ENCODE measurements at places on chromosomes 2 and 18.

- no peak for DNase-seq
Measured at GRCh38 chr2:9984217-9984739, 32.8 kb downstream of the GRHL1 start.

GRCh38 chr18:39655341-39655740 is 2089.7 kb upstream of the CELF4 start:
- DNase-seq, result no peak

DNA sequence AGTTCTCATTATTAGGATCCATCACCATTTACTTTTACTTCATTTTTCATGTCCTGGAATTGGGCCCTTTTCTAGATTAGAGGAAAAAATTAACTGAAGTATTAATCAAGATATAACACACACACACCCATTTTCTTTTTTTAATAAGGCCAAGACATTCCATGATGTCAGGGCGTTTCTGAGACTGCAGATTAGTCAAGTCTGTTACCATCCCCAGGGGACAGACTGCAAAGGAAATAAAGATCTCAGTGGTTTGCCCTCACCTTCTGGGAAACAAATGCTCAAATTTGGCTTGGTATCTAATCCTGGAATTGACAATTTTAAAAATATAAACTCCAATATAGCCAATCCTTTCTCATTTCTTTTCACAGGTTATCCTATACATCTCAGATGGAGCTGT is 27.4 kb downstream of the RMP24 start:
- DNase-seq, result no peak

GRCh38 chr18:72232644-72233043 is 311.5 kb downstream of the CBLN2 start:
- DNase-seq, result no peak

DNA sequence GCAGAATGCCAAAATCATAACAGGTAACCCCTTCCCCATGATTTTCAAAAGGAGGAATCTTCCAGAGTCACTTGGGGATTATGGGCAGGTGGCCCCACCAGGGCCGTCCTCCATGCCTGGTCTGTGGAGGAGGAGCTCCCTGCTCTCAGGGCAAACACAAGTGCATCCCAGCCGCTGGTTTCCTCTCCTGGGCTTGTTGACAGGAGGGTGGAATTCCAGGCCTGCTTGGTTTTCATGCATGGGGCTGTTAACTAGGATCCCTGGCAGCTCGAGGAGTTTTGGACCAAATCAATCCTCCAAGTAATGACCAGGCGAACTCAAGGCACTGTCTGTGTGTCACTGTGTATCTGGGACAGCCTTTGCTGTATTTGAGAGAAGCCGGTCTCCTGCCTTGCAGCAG is 45.3 kb downstream of the FOSL2 start:
- DNase-seq, result no peak

DNA sequence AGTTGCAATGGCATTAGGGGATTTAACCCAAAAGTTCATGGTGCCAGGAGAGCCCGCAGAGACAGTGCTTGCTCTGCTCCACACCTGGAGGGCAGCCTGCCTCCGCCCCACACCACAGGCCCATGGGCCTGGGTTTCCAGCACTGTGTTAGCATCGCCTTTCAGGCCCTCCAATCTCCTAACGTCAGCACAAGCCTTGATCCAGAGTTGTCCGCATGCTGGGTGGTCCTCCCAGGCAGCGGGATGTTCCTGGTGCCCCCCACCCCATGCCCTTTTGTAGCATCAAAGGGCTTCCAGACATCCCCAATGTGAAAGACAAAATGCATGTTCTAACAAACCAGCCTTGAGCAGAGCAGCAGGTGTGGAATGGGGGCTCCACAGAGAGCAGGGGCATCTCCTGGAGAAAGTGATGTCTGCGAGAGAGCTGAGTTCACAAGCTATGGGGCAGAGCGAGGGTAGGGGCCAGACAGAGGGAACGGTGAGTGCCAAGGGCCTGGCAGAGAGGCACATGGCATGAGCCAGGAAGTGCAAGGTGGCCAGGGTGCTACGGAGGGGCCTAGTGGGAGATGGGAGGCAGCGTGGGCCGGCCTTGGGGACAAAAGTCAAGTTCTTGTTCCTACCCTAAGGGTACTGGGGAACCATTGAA is 119.2 kb downstream of the CYP26B1 start:
- DNase-seq, result peak; percentile 1

- DNase-seq, result no peak
Measured at GRCh38 chr2:68250196-68250595, 2.1 kb downstream of the PPP3R1 start.

GRCh38 chr2:42101206-42102023 is 53.6 kb downstream of the PKDCC start:
- peak; percentile 59 for DNase-seq

- DNase-seq, result no peak
Measured at GRCh38 chr2:237270520-237270919, 143.4 kb downstream of the COL6A3 start.

DNA sequence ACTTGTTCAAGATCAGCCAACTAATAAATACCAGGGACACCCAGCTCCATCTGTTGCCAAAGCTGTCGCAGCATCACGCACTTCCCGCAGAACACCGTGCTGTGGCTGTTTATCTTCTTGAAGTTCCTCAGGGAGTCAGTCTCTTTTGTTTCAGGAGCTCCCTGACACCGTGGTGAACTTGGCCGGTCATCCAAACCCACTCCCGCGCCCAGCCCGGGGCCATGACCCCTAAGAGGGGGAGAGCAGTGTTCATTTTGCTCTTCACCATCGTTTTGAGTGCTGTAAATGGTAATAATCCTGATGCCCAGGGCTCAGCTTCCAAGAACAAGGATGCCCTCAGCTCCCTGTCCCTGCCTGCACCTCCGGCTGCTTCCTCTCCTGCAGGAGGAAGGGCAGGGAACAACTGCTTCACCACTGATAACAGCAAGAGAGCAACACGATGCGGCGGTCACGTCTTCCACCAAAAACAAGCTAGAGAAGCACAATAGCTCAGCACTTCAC is 131.4 kb downstream of the SEPTIN10 start:
- DNase-seq, result no peak

- DNase-seq, result no peak
Measured at GRCh38 chr2:225414902-225415301, 15.4 kb downstream of the NYAP2 start.

- no peak for DNase-seq
Measured at GRCh38 chr2:199716807-199717586, 134.0 kb downstream of the FTCDNL1 start.
